ENCODE measurements at places on chromosomes 1 and 21. TPM values are rescaled to one million over a fixed set of nuclear protein-coding genes. Genes with fewer than 3 reads are reported as not detected.

DNA sequence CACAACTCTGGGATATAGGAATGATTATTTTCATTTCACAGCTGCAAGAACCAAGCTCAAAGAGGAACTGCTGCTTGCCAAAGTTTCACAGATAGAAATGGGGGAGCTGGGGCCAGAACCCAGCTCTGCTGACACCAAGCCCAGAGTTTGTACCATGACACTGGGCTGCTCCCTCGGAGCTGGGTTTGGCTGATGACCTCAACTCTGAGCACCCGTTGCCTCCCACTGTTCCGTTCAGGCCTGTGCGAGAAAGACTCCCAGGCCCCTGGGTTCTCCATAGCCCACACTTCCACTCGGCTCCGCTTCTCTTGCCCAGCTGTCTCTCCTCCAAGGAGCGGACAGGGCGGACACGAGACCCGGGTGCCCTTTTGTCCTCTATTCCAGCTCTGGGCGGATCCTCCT lies 55.2 kb downstream of the NGF start:
- no peak for DNase-seq
- H3K4me1 ChIP-seq, result no peaks in the 10 kb centered on the region
- H3K36me3 ChIP-seq, result no peaks in the 10 kb centered on the region

Gene ADORA1
- not detected for total RNA-seq

Gene SMG5
- total RNA-seq, result 51.6 TPM

Gene NBPF4
- not detected for total RNA-seq

GRCh38 chr1:189424746-189425331 lies 1052.8 kb downstream of the BRINP3 start:
- H3K27ac ChIP-seq, result no peak overlapping the region
- DNase-seq, result no peak
- no peaks in the 10 kb centered on the region for H3K36me3 ChIP-seq

DNA sequence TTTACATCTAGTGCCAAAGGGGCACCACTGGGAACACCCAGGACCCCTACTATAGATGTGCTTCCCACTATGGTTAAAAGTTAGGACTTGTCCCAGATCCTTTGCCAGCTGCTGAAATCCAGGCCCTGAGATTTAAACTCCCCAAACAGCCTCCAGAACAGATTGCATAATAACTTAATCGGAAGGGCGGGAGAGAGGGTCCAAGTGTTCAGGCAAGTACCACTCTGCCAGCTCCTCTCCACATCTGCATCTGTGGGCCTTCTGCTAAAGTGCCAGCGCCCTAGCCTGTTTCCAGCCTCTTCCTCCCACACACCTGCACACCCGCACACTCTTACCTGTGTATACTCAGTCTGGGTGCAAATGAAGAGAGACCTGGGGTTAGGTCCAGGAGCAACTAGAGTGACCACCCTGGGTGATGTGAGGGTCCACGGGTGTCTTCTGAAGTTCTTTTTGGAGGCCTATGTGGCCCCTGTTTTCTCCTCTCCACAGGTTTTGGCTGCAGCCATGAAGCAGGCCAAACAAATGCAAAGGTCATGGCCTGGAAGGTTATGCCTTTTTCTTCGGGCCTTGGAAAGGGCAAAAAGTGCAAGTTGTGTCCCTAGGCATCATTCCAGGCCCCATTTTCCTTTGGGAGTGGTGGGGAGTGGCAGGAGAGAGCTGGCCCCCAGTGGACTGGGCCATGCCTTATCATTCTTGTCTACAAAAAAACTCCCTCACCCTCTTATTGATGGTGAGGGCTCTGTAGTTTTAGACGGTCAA lies 29.3 kb downstream of the KIRREL1 start:
- no peaks in the 10 kb centered on the region for H3K36me3 ChIP-seq
- no peaks in the 10 kb centered on the region for H3K4me1 ChIP-seq
- H3K4me3 ChIP-seq, result no peak overlapping the region

- no peaks in the 10 kb centered on the region for H3K27me3 ChIP-seq
- DNase-seq, result no peak
- H3K27ac ChIP-seq, result no peak overlapping the region
- no peak overlapping the region for H3K4me3 ChIP-seq
Measured at GRCh38 chr1:36567601-36568341, 85.1 kb upstream of the CSF3R start.

- H3K36me3 ChIP-seq, result no peaks in the 10 kb centered on the region
- H3K4me3 ChIP-seq, result no peak overlapping the region
- H3K4me1 ChIP-seq, result no peaks in the 10 kb centered on the region
- DNase-seq, result no peak
- H3K27me3 ChIP-seq, result peaks cover 4% of the 10 kb centered on the region
Measured at GRCh38 chr1:91427741-91428140, 23.1 kb upstream of the HFM1 start.

Gene MEX3A
- 0.36 TPM for total RNA-seq

- H3K4me3 ChIP-seq, result no peak overlapping the region
- H3K27ac ChIP-seq, result no peak overlapping the region
- DNase-seq, result no peak
- no peaks in the 10 kb centered on the region for H3K4me1 ChIP-seq
- H3K36me3 ChIP-seq, result peaks cover 9% of the 10 kb centered on the region
Measured at GRCh38 chr1:89547563-89548116, 23.0 kb downstream of the LRRC8B start.

Gene PLPPR4
- not detected for total RNA-seq

DNA sequence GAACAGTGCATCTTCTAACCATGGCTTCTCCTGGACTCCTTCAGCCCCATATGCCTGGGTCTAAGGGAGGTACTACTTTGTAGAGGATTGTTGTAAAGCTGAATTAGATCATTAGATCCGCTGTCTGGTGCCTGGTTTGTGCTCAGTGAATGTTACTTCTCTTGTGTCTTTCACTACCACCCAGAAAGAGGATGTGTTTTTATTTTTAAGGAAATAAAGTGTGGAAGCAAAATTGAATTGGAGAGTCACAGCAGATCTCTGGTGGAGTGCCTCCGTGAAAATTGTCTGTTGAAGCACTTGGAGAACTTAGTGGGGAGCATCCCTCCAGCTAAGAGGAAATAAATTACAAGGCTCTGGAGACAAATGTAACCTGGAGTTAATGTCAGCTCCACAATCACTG lies 101.8 kb upstream of the ARTN start:
- no peak for DNase-seq
- H3K27me3 ChIP-seq, result no peaks in the 10 kb centered on the region
- H3K4me3 ChIP-seq, result no peak overlapping the region
- H3K4me1 ChIP-seq, result peaks cover 26% of the 10 kb centered on the region
- H3K36me3 ChIP-seq, result peaks cover 3% of the 10 kb centered on the region

- no peak overlapping the region for H3K4me3 ChIP-seq
- H3K4me1 ChIP-seq, result no peaks in the 10 kb centered on the region
- no peaks in the 10 kb centered on the region for H3K27me3 ChIP-seq
Measured at GRCh38 chr1:245550720-245551043, 395.9 kb downstream of the KIF26B start.

Gene PCAT6
- 0.91 TPM for total RNA-seq

DNA sequence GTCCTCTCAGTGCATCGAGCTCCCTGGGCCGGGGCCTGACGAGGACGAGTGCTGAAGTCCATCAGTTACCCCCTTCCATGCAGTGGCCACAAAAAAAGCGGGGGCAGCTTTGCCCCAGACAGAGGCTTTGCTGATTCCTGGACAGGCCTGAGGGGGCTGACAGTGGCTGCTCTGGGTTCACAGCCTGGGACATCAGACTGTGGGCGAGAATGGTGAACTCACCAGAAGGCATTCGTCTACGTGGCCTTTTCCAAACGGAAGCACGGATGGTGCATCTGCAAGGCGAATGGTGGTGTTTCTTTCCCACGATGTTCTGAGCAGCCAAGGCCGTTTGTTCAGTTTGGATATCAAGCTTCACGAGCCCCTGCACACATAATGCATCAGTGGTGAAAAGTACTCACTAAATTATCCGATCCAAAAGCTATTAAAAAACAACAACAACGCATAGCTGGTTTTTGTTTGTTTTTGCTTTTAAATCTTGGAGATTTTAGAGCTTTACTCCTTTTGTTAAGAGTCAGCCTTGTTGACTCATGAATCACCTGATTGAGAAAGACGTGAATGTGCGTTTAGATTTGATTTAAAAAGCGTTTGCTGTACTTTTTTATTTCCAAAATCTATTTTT lies 6.3 kb upstream of the ZBTB21 start:
- no peak overlapping the region for H3K4me3 ChIP-seq
- no peaks in the 10 kb centered on the region for H3K4me1 ChIP-seq

DNA sequence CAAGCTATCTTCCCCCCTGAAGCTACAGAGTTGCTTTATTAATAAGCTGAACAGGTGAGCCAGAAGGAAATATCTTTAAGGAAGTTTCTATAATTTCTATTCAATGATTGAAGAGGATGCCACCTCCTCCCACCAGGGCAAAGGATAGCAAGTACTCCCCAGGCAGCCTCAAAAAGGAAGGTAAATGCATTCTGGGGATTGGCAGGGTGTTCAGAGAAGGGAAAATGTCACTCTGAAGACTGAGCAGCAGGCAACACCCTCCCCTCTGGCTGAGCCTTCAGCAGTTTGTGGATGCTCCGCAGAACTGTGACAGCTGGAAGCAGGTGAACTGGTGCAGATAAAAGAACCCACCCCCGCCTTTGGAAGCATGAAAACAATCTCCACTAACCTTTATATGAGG lies 140.8 kb downstream of the BRINP2 start:
- H3K36me3 ChIP-seq, result no peaks in the 10 kb centered on the region
- no peak overlapping the region for H3K27ac ChIP-seq
- H3K4me1 ChIP-seq, result no peaks in the 10 kb centered on the region
- DNase-seq, result no peak
- H3K27me3 ChIP-seq, result no peaks in the 10 kb centered on the region
- H3K4me3 ChIP-seq, result no peak overlapping the region

Gene LIN28A
- not detected for total RNA-seq
